ENCODE measurements at places on chromosomes 5 and 9. TPM values are rescaled to one million over a fixed set of nuclear protein-coding genes. Genes with fewer than 3 reads are reported as not detected.

DNA sequence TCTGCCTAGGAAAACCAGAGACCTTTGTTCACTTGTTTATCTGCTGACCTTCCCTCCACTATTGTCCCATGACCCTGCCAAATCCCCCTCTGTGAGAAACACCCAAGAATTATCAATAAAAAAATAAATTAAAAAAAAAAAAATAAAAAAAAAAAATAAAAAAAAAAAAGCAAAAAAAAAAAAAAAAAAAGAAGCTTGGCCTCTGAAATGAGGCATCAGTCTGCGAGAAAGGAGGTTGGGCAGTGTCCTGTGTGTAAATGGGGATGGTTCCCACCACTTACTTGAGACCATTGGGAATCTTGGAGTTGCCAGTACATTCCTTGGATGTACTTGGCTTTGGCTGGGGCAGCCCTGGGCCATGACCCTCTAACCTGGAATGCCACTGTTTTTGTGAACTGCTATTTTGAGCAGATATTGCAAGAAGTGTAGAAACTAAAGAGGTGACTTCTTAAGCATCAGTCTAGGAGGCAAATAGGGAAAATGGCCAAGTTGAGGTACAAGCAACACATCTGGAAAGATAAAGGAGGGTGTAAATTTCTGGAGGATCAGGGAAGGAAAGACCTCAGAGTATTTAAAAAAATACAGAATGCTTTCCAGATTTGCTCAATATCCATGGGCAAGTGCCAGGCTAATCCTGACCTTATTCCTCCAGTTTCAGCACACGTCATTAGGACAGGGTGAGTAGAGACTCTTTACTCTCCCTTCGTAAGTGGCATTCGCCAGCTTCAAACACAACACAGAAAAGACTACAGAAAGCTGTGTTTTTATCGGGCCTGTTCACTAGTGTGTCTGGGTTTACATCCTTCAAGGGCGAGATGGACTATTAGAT is 58.1 kb downstream of the HSPA4 start:
- no peak for DNase-seq

DNA sequence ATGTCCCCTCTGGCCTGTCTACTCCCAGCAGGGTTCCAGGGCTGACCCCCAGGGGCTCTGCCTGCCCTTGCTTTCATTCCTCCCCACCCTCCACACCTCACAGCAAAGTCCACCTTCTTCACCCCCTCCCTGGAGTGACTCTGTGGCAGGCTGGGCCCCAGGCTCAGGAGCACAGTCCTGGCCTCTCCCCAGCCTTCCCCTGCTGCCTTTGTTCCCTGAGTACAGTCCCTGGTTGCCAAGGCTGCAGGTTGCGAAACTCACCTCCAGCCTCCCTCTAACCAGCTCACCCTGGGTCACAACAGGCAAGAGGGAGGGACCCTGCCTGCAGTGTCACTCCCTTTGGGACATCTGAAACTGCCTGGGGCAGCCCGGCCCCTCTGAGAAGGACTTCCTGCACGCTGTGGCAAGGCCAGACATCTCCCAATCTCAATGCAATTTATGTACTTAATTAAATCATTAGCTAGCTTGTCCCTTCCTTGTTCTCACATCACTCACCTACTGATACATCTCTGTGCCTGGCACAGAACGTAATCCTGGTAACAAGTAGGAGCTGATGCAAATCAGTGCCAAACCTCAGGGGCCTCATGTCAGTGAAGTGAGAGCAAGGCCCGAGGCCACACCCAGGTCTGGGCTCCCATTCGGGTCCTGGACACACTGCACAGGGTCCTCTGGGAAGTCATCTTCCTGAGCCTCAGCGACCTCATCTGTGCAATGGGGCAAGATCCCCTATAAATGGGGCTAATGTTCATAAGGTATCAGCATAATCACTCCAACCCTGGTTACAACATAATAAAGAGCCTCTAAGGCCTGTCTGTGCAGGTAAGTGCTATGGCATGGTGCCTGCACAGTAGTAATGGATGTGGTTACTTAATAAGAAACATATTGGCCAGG is 27.3 kb upstream of the TRIM14 start:
- DNase-seq, result peak; percentile 82

GRCh38 chr5:95081500-95081960 is 203.4 kb downstream of the MCTP1 start:
- peak; percentile 81 for DNase-seq

DNA sequence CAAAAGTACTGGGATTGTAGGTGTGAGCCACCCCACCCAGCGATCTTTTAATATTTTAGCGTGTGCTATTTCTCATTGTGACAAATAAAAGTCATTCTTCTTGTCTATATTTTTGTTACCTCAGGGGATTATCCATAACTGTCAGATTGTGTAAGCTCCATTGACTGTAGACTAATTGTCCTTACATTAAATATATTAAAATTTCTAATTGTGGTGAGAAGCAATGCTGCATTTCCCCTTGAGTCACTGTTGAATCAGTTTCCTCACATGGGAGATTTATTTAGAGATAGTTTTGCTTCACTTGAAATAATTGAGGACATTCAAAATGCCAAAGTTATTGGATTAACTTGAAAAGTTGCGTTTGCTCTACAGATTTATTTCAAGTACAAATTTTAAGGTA is 782.4 kb upstream of the WWC1 start:
- DNase-seq, result no peak

- no peak for DNase-seq
Measured at GRCh38 chr5:72372923-72373322, 52.8 kb downstream of the PTCD2 start.

- no peak for DNase-seq
Measured at GRCh38 chr9:81490605-81491331, 198.6 kb downstream of the TLE1 start.

DNA sequence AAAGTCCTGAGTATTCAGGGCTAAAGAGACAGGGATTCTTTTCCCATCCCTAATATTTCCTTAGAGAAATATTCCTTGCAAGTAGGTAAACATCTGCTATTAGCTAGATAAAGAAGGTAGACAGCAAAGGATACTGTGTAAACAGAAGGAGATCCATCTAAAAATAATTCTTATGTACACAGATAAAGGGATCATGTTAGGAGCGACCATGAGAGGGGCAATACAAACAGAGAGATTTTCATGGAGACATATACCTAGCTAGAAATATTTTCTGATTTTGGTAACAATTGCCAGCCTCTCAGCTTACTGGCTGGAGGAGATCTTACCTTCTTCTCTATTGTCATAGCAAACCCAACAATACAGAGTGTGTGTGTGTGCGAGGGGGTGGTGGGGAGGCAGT is 184.6 kb upstream of the DMAC1 start:
- DNase-seq, result no peak

DNA sequence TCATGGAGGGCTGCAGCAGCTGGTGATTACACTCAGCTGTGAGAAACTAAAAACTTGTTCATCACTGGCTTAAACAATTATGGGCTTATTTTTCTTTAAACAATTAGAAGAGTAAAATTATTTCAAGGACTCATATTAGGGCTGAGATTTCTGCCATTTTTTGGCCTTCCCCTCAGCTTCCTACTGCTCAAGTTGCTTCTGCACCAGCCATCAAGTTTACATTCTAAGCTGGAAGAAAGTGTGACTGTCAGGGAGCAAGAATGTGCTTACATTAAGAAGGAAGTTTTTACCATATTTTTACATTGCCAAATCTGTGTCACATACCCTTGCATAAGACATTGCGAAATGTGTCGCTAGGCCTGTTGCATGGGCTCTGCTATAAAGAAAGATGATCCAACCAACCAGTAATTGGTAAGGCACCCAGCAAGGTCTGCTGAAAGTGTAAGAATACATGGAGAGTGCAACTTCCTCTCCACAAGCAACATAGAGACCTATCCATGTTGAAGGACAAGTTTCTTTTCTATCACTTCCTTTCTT is 260.3 kb upstream of the CDH10 start:
- no peak for DNase-seq

- DNase-seq, result no peak
Measured at GRCh38 chr9:12204512-12204911, 488.7 kb upstream of the TYRP1 start.

GRCh38 chr9:97386733-97387503 is 25.0 kb upstream of the TDRD7 start:
- peak; percentile 87 for DNase-seq

DNA sequence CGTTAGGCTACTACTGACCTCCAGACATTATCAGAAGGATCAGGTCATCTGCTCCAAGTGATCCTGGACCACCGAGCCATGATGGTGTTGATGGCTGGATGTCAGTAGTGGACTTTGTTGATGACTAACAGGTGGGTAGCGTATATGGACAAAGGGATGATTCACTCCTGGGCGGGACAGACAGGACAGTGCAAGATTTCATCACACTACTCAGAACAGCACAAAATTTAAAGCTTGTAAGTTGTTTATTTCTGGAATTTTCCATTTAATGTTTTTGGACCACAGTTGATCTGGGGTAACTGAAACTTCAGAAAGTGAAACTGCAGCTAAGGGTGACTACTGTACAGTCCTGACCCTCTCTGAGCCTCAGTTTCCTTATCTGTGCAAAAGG is 12.7 kb downstream of the PDGFRB start:
- no peak for DNase-seq

DNA sequence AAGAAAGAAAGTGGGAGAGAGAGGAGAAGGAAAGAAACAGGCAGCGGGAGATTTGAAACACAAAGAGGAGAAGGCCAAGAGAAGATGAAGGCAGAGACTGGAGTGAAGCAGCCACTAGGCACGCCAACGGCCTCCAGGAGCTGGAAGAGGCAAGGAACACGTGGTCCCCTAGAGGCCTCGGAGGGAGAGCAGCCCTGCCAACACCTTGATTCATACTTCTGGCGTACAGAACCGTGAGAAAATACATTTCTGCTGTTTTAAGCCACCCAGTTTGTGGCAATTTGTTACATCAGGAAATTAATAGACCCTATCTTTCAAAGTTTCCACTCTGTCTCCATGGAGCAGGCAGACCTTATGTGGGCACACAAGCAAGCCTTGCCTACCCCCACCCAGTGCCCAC is 133.4 kb downstream of the ACTL7B start:
- DNase-seq, result no peak

DNA sequence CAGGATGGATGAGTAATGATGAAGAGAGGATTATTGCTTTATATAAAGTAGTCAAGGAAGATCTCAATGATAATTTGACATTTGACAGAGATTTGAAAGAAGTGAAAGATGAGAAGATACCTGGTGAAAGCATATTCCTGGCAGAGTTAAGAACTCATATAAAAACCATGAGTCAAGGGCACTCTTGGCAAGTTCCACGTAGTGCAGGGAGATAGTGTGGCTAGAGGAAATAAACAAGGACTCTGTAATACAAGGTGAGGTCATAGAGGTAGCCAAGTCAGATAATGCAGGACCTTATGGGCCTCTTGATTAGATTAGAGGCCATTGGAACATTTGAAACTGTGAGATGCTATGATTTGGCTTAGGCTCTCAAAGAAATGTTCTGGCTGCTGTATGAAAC is 72.3 kb downstream of the HCN1 start:
- DNase-seq, result no peak

The CPLANE1 gene
- total RNA-seq, result 9.5 TPM

The TEK gene
- total RNA-seq, result 21.1 TPM

The FST gene
- total RNA-seq, result 10.6 TPM

The GRIN3A gene
- 0.92 TPM for total RNA-seq

The TMEM232 gene
- 1.4 TPM for total RNA-seq

The NRARP gene
- total RNA-seq, result 4.7 TPM

The SURF2 gene
- 13.2 TPM for total RNA-seq

The ESM1 gene
- 0.19 TPM for total RNA-seq

The PCDHB15 gene
- total RNA-seq, result 5.8 TPM
